ENCODE measurements at places on chromosomes 1 and 21. TPM values are rescaled to one million over a fixed set of nuclear protein-coding genes. Genes with fewer than 3 reads are reported as not detected.

Gene TTC34
- 1.4 TPM for total RNA-seq

Gene NBPF3
- 10.4 TPM for total RNA-seq

Gene KRTAP19-3
- not detected for total RNA-seq

Gene CRABP2
- 3.0 TPM for total RNA-seq

Gene MEGF6
- total RNA-seq: 15.6 TPM

Gene ARMH1
- total RNA-seq: 1.5 TPM

Gene EVA1C
- total RNA-seq: 27.8 TPM

Gene CYP4Z1
- not detected for total RNA-seq

Gene LCE1C
- not detected for total RNA-seq

Gene ARHGEF11
- 2.8 TPM for total RNA-seq

Gene GJA9
- not detected for total RNA-seq

Gene PLA2G2F
- not detected for total RNA-seq

Gene SETSIP
- not detected for total RNA-seq

Gene TNFRSF8
- total RNA-seq: 0.34 TPM

Gene CHRM3
- total RNA-seq: not detected

Gene RPF1
- 50.0 TPM for total RNA-seq

Gene CD5L
- not detected for total RNA-seq

Gene IVL
- not detected for total RNA-seq

Gene ZNF695
- total RNA-seq: not detected

Gene RIT1
- total RNA-seq: 79.2 TPM

Gene BLACAT1
- total RNA-seq: 0.13 TPM

Gene F13B
- total RNA-seq: not detected

Gene OR2M3
- not detected for total RNA-seq

Gene LCE2B
- total RNA-seq: not detected

Gene GPR61
- 0.91 TPM for total RNA-seq

Gene TMCC2
- 1.1 TPM for total RNA-seq

Gene TDRD10
- not detected for total RNA-seq

Gene IGFN1
- total RNA-seq: not detected

Gene ID3
- 0.29 TPM for total RNA-seq

Gene OR2T2
- not detected for total RNA-seq

Gene C8B
- not detected for total RNA-seq
